CD4-positive, CD25-positive, alpha-beta regulatory T cell (primary cell): ENCODE measurements at places on chromosomes 12 and 14.

- no peak for DNase-seq
These were observed 294.4 kb downstream of the DIO2 start for GRCh38 chr14:79916892-79917291.

DNA sequence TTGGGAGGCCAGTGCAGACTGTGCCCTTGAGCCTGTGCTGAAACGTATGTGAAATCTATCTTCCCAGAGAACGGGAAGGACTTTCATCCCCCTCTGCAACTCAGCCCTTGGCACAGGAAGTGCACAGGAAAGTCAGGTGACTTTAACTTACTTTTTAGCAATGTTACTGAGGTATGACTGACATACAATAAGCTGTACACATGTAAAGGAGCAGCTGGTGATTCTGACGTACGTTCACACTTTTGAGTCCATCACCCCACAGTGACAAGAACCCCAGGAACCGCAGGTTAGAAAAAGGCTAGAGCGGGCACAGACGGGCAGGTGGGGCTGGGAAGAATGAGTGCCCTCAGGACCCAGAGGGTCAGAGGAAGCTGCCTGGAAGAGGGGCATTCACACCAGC lies 48.0 kb downstream of the ARL6IP4 start:
- DNase-seq: no peak

GRCh38 chr12:31214626-31215517 lies 111.1 kb downstream of the SINHCAF start:
- no peak for DNase-seq

GRCh38 chr14:59905188-59905587 lies 14.8 kb upstream of the LRRC9 start:
- DNase-seq: no peak

GRCh38 chr14:56120091-56120691 lies 2.0 kb downstream of the PELI2 start:
- no peak for DNase-seq
